ENCODE measurements at places on chromosomes 2 and 18.

DNA sequence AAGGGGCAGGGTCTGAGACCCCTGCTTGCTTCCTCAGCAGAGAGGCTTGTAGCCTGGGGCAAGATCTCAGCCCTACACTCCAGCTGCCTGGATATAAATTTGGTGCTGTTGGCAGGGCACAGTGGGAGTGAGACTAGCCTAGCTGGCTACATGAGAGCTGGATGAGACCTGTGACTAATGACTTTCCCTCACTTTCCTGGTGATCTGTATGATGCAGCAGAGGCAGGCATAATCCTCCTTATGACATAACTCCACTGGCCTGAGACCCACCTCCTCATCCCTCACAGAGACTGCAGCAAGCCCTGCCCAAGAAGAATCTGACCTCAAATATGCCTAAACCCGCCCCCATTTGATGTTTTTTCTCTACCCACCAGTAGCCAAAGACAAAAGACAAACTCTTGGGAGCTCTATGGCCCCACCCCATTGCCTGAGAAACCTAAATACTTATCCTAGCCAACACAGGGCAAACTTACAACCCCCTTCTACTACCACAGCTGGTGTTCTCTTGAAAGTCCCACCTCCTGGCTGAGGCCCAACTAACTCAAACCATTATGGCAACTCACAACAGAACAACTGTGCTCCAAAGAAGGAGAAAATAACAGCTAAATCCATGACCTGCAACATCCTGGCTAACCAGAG lies 102.7 kb downstream of the NR4A2 start:
- DNase-seq, result no peak

DNA sequence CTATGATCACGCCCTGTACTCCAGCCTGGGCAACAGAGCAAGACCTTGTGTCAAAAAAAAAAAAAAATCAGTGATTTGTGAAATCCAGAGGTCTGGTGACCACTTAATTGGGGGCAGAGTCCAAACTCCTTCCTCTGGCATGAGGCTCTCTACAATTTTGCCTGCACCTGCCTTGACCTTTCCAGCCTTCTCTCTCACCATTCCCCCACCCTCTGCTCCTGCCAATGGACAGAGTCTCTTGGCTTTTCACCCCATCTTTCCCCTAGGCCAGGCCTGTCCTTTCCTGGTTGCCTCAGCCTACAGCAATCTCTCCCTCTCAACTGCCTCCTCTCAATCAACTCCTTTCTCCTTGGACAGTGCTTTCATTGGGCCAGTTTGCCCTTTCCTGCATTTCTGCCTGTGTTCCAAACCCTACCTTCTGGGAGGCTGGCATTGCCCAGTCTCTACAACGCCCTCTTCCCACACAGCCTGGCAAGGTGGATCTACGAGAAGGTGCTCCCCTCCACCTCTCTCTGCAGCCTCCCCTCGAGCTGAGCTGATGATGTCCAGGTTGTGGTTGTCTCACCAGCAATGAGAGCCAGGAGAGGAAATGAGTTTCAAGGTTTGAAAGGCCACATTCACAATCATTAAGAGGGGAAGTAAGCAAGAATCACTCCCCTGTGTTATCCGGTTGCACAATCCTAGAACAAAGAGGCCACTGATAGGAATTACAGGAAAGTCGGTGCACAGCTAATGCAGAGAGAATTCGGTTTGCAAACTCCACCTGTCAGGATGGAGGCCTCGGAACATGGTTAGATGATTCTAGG lies 39.5 kb upstream of the NPAS2 start:
- DNase-seq, result no peak

DNA sequence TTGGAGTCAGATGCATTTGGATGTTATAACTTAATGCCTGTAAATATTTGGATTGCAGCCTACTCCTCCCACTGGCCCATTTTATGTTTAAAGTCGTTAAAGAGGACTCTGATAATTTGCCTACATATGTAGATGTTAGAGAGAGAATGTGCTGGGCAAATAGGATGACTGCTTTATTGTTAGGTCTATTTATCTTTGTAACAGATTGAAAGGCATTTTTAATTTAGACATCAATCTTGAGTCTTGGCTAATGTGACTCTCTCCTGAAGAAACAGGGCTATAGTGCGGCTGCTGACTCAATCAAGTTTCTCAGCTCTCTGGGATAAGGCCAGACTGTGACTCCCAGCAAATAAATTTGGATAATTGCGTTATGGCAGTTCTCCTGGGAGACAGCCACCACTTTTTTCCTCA lies 1101.4 kb downstream of the CBLN2 start:
- DNase-seq, result no peak

DNA sequence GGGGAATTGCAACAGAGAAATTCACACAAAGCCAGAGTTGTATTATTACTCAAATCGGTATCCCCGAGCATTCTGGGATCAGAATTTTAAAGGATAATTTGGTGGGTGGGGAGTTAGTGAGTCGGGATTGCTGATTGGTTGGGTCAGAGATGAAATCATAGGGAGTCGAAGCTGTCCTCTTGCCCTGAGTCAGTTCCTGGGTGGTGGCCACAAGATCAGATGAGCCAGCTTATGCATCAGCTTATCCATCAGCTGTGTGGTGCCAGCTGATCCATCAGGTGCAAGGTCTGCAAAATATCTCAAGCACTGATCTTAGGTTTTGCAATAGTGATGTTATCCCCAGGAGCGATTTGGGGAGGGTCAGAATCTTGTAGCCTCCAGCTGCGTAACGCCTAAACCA lies 34.3 kb upstream of the ITM2C start:
- DNase-seq, result no peak

- no peak for DNase-seq
Observed at GRCh38 chr2:226270285-226271058, 529.1 kb downstream of the IRS1 start.

GRCh38 chr2:231246171-231246842 lies 47.9 kb downstream of the ARMC9 start:
- no peak for DNase-seq

DNA sequence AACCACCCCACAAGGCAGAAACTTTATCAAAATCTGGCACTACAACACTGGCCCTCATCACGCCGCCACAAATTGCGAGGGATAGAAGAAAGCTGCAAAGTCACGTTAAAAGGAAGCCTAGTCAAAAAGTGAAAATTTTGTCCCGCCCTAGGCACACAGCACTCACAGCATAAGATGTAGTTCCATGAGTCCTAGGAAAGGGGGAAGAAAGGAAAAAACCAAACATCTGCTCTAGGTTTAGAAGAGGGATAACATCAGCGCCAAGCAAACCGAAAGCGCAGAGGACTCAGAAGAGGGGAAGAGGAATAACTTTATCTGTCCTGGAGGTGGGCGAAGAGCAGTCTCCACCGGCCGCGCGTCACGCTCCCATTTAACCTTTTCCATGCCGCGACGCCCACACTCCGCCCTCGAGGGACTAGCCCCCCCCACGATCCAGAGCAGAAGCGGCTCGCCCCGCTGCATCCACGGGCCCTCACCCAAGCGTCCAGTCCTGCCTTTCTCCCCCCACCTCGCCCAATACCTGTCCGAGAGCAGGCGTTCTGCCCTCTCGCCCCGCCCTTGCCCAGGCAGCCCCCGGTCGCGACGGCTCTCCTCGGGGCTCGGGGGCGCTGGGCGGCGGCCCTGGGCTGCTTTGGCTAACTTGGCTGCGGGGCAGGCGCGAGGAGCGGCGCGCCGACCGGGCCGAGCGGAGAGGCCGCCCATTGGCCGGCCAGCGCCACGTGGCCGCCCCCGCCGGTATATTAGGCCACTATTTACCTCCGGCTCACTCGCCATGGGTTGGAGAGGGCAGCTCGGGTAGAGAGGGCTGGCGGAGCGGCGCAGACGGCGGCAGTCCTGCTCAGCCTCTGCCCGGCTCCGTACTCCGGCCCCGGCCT lies at the start of gene HOXD1:
Gene HOXD1, plus strand, starts transcription at position 770 of the 875 bp plus-strand sequence. CDS start 134 bp downstream, outside the sequence.
- peak; percentile 8 for DNase-seq

GRCh38 chr2:148048475-148049221 lies 27.8 kb downstream of the MBD5 start:
- DNase-seq, result no peak

- peak; percentile 34 for DNase-seq
Observed at GRCh38 chr2:240139011-240139441, 1.4 kb downstream of the OTOS start.

DNA sequence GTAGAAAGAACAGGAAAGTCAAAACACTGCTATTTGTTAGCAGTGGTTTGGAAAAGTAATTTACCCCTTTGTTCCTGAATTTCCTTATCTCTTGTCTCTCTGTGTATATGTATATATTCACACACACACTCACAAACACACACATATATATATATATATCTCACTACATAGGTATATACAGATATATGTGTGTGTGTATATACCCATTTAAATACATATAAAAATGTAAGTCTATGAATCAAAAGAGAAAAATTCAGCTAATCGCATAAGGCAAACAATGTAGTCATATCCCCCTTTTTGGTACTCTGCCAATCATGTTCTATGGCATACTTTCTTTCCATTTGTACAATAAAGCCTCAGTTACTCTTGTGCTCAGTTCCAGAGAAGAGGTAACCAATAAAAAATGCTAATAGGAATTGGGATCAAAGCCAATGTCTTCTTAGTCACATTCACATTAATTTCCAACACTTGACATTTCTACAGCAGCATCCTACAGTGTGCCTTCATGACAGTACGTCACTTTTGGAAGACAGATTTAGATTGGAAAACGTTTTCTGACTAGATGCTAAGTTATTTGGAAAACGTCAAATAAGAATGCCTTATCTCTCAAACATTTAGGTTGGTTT lies 94.6 kb downstream of the MC4R start:
- DNase-seq, result no peak

DNA sequence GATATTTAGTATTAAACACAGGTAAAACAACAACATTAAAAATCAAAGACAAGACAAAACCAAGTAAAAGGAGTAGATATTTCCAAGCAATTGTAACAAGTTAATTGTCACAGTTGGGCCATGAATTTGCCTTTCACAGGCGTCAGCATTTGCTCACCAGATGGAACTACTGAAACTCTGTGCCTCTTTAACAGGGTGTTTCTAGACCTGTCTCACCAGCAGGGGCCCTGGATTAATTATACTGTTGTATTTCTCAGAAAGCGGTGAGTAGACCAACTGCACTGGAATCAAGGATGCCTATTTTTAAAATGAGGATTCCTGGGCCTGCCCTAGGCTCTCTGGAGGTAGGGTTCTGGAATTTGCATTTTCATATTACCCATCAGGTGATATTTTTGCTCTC lies 92.6 kb downstream of the UPP2 start:
- no peak for DNase-seq

- no peak for DNase-seq
Observed at GRCh38 chr2:24558781-24559472, 67.9 kb downstream of the NCOA1 start.

DNA sequence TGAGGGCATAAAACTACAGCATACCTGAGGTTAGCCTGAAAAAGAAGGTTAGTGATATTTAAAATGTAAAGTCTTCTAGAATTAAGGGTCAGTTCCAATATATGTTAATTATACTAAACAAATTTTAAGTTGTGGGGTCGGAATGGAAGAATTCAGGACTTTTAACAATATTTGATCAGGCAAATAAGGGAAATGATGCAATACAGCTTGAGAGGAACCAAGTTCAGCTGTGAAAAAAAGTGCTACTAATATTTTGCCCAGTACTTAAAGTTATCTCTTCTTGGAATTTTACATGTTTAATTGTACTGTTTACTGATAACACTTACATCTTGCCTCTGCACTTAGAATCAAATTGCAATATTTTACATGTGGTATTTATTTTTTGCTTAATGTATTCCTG lies 345.5 kb upstream of the CWC22 start:
- no peak for DNase-seq

- DNase-seq, result peak; percentile 48
Observed at GRCh38 chr18:45686891-45687611, 36.9 kb upstream of the SLC14A1 start.

GRCh38 chr18:74190086-74190485 lies 41.8 kb downstream of the TIMM21 start:
- DNase-seq, result no peak

- DNase-seq, result no peak
Observed at GRCh38 chr2:32290000-32290339, 12.3 kb downstream of the YIPF4 start.

- no peak for DNase-seq
Observed at GRCh38 chr18:50055488-50055887, 139.5 kb downstream of the MYO5B start.

DNA sequence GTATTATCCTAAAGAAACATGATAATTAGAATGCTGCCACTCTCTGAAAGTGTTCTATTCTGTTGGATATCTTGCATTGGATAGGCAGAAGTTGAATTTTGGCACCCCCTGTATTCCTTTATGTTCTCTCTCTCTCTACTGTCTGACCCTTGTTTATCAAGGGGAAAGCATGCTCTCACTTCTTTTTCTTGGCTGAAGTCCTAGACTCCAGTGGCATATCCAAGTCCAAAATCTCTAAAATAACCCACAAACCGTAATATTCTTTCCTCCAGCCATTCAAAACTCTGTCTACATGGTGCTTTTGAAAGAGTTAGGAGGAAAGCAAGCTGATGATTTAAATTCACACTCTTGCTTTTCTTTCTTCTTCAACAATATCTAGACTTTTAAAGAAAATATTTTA lies 669.7 kb downstream of the TDRD15 start:
- DNase-seq, result no peak

DNA sequence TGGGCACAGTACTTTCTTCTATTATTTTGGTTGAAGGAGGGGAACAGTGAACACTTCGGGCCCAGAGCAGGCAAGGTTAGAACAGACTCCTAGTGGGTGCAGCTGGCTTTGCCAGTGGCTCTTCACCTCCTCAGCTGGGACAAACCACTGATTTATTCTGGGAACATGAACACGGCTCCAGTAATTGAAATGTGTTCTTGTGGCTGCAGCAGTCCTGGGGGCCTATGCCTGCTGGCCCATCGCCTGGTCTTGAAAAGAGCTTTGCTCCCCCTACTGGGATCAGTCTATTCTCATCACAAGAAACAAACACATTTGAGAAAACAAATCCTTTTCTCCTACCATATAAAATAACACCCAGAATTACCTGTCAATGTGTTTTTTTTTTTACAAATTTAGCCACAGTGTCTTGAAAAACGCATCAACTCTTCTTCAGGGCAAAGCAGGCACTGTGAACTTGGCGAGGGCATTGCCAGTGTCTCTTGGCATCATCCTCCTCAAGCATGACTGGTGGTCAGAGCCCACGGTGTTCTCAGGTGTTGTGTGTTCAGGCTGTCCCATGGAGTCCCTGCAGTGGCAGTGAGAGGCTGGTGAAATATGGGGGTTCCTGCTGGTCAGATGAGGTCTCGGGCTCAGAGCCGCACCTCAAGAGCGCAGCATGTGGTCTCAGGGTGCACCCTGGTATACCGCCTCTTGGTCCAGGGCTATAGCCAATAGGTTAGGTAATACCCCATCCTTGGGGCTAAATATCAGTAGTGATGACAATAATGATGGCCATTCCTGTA lies 51.3 kb downstream of the RNF144A start:
- no peak for DNase-seq

- no peak for DNase-seq
Observed at GRCh38 chr2:12910431-12910830, 193.7 kb downstream of the TRIB2 start.
